ENCODE measurements at places on chromosomes 5 and 9. TPM values are rescaled to one million over a fixed set of nuclear protein-coding genes. Genes with fewer than 3 reads are reported as not detected.

- no peak for DNase-seq
These were observed 1.1 kb upstream of the NR3C1 start for GRCh38 chr5:143404416-143405062.

GRCh38 chr5:66356011-66356565, 212.0 kb downstream of the SREK1 start:
- DNase-seq: no peak

DNA sequence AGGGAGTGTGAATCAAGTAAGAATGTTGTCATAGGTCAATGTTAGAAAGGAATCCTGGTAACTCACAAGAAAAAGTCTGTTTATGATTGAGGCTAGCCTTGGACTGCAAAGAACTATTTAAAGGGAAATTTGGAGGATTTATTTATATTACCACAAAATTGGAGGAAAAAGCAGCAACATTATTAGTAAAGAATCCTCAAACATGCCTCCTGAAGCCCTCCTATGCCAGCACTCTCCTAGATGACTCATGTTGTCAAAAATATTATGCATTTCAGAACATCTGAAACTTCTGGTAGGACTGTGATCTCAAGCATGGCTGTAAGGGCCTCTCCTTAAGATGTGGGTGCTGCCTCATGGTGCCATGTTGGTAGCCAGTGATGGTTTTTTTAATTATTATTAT, 628.5 kb downstream of the CHSY3 start:
- DNase-seq: no peak

- DNase-seq: no peak
These were observed 189.8 kb downstream of the TLE1 start for GRCh38 chr9:81499594-81499993.

GRCh38 chr5:148825716-148826052, 727 bp upstream of the ADRB2 start:
- DNase-seq: peak; percentile 18

DNA sequence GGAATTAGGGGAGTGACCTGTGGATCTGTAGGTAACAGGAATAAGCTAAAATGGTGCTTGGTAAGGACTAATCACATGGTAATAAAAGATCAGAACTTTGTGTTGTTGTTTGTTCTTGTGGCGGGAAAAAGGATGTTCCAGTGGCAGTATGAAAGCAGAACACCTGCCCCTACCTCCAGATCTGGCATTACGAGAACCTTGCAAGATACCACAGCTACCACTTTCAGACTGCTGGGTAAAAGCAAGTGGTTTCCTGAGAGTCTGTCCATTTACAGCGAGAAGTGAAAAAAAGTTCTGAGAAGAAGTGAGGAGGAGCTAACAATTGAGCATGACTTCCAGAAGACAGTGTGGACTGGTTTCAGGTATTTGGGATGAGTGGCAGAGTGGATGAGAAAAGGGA, 252.5 kb downstream of the TLE4 start:
- DNase-seq: no peak

GRCh38 chr9:80094176-80094771, 522.5 kb downstream of the TLE4 start:
- no peak for DNase-seq

Gene RETREG1
- polyA plus RNA-seq: 48.9 TPM

Gene PCDHB13
- 5.4 TPM for polyA plus RNA-seq

Gene TUSC1
- 17.1 TPM for polyA plus RNA-seq

Gene COL15A1
- 25.8 TPM for polyA plus RNA-seq

Gene C9orf153
- polyA plus RNA-seq: 0.24 TPM

Gene FST
- 17.7 TPM for polyA plus RNA-seq
